ENCODE measurements at places on chromosomes 7 and 10.

- DNase-seq, result peak; percentile 85
Observed at GRCh38 chr10:113520690-113521474, 32.0 kb upstream of the HABP2 start.

GRCh38 chr7:69208276-69208675, 390.0 kb upstream of the AUTS2 start:
- DNase-seq, result no peak

- DNase-seq, result no peak
Observed at GRCh38 chr7:22681852-22682657, 44.9 kb upstream of the IL6 start.

- no peak for DNase-seq
Observed at GRCh38 chr7:52184006-52184703, 851.3 kb upstream of the POM121L12 start.

DNA sequence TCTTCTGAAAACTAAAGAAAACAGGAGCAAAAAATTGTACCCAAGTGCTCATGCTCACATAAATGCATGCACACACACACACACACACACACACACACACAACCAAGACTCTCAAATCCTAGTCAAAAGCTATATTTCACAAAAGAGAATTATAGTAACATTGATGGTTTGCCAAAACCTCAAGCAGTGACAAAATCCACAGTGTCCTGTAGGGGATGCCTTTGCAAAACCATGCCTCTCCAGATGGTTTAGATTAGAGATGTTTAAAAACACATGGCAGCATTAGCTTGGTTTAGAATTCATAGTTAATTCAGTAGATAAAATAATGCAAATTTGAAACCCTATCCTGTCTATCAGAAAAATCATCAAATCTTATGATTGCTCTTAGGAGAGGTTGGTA, 232.2 kb downstream of the DYNC1I1 start:
- DNase-seq, result peak; percentile 4

DNA sequence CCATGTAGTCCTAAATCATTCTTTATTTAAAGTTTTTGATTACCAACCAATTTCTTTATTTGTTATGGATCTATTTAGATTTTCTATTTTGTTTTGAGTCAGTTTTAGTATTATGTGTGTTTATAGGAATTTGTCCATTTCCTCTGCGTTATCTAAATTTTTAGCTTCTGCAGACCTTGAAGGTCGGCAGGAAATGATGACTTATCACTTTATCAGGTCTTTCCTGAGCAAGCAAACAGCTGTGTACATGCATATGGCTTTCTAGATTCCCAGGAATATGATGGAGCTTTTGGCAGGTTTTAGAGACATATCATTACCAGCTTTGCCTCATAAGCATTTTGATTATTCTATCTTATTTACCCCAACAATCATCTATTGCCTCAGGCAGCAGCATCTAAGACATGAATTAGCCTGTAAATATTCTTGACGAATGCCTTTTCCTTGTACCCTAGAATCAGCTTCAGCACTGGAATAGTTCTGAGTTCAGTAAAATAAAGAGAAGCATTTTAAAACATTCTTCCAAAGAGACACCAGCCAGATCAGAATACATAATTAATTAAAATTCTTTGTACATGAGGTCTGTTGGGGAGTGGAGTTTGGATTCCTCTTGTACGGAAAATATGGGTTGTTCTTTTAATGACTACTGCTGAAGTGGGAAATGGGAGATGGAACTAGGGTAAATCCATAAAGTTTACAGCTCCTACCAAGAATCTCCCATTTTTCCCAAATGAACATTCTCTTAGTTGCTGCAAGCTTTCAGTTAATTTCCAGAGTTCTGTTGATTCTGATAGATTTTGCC, 408.8 kb upstream of the SEMA3C start:
- DNase-seq, result no peak

GRCh38 chr7:149723082-149723767, 50.2 kb downstream of the ZNF467 start:
- no peak for DNase-seq

- DNase-seq, result no peak
Observed at GRCh38 chr10:62690703-62691102, 113.8 kb upstream of the ADO start.

- no peak for DNase-seq
Observed at GRCh38 chr10:78616125-78616695, 452.6 kb upstream of the ZMIZ1 start.

DNA sequence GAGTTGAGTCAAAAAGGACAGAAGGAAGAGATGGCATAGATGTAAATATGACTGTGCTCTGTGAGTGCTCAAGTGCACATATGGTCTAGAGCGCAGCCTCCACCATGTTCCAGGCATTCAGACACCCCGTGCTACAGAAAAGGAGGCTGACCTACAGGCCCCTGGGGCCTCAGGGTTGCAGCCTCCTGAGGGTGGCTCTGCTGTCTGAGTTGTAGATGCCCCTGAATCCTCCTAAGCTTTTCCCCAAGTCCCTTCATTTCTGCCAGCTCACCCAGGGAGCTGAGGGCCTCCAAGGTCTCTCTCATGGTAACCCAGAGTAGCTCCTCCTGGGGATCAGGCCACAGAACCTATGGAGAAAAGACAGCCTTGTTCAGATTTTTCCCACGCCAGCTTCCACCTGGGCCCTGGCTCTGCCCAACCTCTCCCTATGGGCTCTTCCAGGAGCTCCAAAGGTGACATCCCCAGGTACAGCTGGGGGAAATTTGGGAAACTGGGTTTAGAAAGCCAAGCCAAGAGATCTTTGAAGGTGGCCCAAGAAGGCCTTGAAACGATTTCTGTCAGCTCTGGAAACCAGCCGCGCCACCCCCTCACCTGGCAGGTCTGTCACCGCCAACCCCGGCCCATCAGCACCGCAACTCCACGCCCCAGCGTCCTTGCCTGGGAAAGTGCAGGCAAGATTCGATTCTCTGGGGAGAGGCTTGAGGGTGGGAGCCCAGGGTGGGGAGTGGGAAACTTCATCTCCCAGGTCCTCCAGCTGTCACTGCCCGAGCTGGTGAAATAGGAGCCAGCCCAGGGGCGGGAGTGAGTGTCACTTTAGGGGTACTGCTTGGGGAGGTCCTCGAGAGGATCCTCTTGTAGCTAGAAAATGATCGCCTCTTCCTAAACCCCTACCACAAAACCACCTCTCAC, 2.4 kb downstream of the ZNF467 start:
- DNase-seq, result no peak

- no peak for DNase-seq
Observed at GRCh38 chr7:43592326-43592725, 9.4 kb downstream of the STK17A start.

GRCh38 chr10:119542988-119543813, 682 bp upstream of the RGS10 start:
- no peak for DNase-seq

DNA sequence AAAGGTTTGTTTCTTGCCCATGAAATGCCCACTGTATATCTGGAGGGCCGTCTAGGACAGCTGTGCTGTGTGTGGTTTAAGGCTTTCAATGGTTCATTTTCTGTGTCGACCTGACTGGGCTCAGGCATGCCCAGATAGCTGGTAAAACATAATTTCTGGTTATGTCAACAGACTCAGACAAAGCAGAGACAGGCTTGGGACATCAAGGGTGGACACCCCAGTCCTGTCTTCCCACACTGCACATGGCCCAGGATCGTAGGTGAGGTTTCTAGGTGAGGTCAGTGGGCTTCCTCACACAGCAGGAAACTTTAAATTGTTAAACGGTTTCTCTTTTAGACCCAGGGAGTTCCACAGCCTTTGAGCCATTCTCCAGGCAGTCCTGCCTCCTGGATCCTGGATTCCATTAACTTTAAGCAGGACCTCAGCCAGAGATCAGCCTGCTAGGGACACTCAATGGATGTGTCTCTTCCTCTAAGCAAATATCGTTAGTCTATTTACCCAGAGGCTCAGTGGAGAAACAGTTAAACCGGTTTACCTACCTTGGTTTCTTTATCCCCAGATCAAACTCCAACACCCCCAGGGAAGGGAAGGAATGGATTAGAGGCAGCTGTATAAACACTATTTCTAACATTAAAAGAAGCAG, 66.4 kb downstream of the ST8SIA6 start:
- DNase-seq, result no peak

DNA sequence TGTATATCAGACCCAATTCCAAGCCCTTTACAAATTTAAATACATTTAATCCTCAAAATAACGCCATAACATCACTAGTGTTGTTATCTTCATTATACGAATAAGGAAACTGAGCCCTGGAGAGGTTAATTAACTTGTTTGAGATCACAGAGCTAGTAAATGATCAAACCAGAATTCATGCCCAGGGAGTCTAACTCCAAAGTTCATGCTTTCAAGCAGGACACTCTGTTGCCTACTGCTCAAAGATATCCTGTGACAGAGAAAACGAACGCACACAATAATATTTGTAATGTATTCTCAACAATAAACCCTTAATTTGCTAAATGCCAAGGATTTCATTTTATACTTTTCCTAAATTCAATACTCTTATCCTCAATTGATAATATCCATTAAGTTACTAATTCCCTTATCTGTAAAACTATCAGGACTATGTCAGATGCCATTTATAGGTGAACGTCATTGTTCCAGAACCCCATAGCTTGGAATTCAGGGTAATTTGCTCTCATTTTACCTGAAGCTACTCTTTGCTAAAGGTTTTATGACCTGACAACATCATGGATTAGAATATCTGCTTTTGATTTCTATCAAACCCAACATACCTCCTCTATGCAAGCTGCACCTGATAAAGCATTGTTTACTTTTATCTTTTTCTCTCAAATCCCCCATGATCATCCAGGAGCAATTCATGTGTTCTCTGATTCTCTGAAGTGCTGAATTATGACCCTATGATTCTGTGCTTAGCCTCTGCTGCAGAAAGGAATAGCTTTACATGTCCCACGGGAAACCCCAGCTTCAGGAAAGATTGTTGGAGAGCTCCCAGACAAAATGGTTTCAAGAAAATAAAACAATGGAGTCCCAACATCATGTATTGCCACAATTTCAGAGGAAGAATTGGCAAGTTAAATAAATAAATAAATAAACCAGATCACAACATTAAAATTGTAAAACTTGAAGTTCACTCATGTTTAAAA, 150.2 kb upstream of the CDK1 start:
- no peak for DNase-seq
